Pancreas (tissue), 10 donors: ENCODE measurements at places on chromosomes 11 and 22. TPM values are rescaled to one million over a fixed set of nuclear protein-coding genes. Genes with fewer than 3 reads are reported as not detected.

The HEPN1 gene
- not detected for polyA plus RNA-seq

The MMP7 gene
- 68.1 TPM for polyA plus RNA-seq

The VSIG2 gene
- 4.5 TPM for polyA plus RNA-seq

The RIMBP3B gene
- polyA plus RNA-seq = not detected

The RIMBP3C gene
- 0.12 TPM for polyA plus RNA-seq

The MRGPRE gene
- 0.33 TPM for polyA plus RNA-seq

The KBTBD3 gene
- polyA plus RNA-seq = 3.9 TPM

The LRRC56 gene
- 5.4 TPM for polyA plus RNA-seq

The GPHA2 gene
- polyA plus RNA-seq = 4.2 TPM

The SLC22A9 gene
- polyA plus RNA-seq = 0.26 TPM

The APOL5 gene
- polyA plus RNA-seq = not detected

The C1QTNF5 gene
- 27.9 TPM for polyA plus RNA-seq

The PAMR1 gene
- polyA plus RNA-seq = 0.42 TPM

The TESMIN gene
- polyA plus RNA-seq = 2.3 TPM

The TMPRSS4 gene
- polyA plus RNA-seq = not detected
